ENCODE measurements at places on chromosomes 4 and X.
A peak's percentile ranks its signal among the peaks of the same experiment; 100 is the strongest.

DNA sequence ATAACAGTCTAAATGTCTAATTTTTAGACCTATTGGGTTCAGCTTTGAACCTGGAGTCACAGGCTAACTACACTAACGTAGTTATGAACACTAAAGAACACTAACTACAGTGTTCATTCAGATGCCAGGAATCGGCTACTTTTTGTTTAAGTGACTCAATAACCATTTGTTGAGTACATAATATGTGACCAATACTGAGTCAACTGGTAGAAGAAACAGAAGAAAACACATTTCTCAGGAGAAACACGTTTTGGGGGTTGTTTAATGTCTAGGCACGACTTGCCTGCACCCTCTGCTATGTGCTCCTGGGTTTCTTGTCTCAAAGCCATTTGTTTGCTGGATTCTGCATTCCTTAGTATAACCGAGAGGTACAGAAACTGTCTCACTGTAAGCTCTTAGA lies 18.6 kb upstream of the CLNK start:
- ATAC-seq: no peak

GRCh38 chrX:52277666-52278065 lies 91.2 kb upstream of the XAGE2 start:
- ATAC-seq: no peak

GRCh38 chr4:147157860-147158701 lies 212.4 kb upstream of the TTC29 start:
- peak; percentile 96 for ATAC-seq

GRCh38 chrX:6021316-6022091 lies 207.2 kb downstream of the NLGN4X start:
- ATAC-seq: no peak

DNA sequence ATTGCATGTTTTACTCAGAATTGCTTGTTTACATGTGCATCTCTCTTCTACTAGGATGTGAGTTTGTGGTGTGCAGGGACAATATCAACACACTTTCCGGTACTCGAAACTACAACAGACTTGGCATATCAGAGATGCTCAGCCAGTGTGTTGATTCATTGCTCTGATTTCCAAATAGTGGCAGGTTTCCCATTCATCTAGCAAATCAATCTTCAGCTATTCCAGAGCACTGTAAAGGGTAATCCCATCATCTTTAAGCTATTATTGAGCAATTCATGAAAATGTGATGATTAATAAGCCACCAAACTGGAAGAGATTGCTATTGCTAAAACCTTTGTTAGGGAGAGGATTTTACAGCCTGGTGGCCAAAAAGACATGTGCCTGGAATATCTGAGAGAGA lies 574.2 kb upstream of the CPEB2 start:
- no peak for ATAC-seq

DNA sequence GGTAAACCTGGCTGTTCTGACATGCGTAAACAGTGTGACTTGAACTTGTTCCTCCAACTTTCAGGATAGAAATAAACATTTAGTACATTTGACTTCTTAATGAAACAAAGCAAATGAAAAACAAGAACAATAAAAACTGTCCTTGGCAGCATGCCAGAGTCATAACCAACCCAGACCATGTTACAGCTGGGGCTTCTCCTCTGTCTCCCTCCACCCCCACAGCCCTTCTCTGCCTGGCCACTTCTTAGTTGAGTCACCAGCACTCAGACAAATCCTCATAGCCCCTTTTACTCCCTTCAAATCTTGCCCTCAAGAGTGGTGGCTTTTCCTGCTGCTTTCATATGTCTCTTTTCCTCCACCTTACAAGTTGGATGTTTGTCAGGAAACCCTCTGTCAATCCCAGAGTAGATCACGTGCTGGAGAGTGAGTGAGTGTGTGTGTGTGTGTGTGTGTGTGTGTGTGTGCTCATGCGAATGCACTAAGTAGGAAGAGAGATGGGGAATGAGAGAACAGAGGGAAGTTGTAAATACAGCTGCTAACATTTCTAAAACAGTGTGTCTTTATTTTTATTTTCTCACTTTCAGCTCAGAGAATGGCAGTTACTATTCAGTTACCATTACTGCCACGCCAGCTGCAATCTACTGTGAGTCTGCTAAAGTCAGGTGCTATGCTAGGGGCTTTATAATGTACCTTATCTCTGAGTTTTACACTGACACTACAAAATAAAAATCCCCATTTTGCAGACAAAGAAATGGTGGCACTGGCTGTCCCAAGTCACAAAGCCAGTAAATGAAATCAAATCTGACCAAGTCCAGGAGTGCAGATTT lies 15.0 kb downstream of the SCARB2 start:
- ATAC-seq: peak; percentile 88

DNA sequence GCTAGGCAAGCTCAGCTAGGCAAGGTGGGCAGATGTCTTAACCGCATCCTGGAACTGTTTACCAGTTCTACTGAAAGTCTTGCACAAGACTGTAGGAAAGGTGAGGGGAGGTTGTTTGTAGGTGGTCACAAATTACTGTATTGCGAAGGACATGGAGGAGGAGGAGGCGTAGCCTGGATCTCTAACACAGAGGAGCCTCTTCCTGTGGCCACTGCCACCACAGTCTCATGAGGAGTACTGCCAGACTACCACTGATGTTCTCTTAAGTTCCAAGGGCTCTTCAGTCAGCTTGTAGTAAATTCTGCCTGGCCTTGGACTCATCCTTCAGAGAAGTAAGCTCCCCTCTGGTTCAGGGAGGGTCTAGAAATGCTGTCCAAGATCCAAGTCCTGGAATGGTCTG lies 258.6 kb downstream of the FAT4 start:
- ATAC-seq: no peak

DNA sequence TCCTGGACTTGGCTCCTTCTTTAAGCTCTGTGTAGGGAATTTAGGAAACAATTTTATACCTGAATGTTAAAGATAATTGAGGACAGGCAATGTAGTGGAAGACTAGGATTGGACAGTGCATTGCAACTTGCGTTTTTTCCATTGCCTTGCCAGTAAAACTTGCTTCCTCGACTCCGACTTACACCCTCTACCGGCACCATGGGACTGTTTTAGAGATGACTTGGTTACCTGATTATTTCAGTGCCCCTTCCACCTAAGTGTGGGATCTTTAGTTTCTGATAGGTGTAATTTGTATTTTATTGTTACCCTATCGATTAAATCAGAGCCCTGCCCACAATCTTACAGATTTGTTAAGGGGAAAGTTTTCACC lies 1.2 kb downstream of the PRPS1 start:
- ATAC-seq: no peak

DNA sequence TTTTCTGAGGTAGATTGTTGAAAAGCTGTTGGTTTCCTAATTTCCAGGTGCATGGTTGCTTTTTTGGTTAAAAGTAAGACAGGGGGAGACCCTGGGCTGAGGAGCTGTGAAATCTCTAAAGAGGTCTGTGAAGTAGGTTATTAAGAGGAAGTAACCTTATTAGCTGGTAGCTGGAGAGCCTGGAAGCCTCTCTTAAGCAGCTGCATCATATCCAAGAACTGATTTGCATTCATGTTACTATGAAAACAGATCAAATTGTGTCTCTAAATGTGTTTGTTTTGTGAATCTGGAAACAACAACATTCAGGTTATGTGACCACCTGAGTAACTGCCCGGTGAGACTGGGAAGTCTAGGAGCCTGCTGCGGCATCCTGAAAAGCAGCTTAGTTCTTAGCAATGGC lies 54.1 kb downstream of the ARHGAP10 start:
- ATAC-seq: no peak

GRCh38 chr4:23942471-23942870 lies 52.6 kb upstream of the PPARGC1A start:
- ATAC-seq: no peak

GRCh38 chr4:95293014-95293413 lies 255.8 kb downstream of the UNC5C start:
- ATAC-seq: no peak

DNA sequence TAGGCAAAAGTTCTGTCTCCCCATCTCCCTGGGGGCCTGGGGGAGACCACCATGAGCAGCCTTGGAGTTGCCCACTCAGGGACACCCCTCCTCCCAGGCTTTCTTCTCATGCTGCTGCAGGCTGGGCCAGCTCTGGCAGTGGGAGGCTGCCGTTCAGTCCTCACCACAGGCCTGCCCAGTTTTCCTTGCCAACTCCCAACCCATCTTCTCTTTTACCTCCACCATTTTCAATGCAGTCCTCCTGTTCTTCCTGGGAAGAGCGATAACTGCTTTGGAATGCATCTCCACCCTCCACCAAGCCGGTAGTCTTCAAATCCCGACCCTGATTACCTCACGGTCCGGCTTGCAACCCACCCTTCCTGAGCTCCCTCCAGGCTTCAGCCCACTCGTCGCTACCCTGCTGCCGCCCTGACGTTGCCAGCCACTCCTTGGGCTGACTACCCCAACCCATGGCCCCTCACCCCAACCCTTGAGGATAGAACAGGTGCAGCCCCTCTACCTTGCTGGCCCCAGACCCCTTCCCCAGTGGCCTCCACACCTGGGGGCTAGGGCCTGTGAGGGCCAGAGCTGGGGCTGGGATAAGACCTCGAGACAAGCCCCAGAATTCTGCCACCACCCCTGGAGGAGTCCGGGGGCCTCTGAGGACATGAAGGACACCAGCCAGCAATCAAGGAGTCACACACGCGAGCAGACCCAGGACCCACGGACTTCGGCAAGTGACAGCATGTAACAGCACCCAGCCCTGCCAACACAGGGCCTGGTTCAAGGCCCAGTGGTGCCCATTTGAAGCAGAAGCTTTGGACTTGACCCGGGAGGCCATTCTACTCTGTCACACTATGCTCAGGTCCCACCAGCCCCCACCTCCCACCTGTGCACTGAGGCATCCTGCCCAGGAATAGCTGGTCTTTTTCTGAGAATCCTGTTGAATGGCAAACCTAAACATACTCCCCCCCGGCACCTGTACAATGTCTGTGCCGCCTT lies 9.2 kb downstream of the WDR1 start:
- peak; percentile 7 for ATAC-seq
